Left forelimb (tissue), 1 donor: ENCODE measurements at places on chromosomes 7 and 10.

GRCh38 chr10:128482052-128482451 is 355.8 kb upstream of the MKI67 start:
- DNase-seq = no peak

DNA sequence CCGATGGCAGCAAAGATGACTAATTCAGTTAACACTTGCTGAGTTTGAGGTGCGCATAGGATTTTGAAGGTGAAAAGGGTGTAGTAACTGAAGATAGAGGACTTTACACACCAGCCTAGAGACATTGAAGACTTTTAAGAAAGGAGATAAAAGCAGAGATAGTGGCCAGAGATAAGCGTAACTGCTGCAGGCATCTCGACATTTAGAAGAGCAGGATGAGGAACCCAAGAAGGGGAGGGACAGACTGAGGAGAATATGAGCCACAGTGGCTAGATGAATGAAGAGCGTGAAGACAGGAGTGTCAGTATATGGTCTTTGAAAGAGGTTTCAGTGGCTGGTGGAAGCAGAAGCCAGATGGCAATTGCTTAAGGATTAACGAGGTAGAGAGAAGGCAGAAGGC is 71.6 kb downstream of the CELF2 start:
- DNase-seq = no peak

DNA sequence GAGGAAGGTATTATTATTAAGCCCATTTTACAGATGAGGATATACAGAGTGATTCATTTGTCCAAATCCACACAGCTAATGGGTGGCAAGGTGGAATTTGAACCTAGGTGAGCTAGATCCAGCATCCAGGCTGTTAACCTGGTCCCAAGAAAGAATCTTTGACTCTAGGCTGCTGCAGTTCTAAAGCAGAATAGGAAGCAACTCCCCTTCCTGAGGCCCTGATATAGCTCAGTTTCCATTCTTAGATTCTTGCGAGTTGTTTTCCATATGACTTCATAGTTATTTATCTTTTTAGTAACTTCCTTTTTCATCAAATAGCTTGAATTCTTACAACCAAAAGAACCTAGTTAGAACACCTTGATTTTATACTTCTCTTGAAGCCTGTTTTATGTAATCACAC is 24.1 kb upstream of the ZC3HAV1L start:
- DNase-seq = no peak

GRCh38 chr7:11120068-11120664 is 146.5 kb downstream of the PHF14 start:
- no peak for DNase-seq

DNA sequence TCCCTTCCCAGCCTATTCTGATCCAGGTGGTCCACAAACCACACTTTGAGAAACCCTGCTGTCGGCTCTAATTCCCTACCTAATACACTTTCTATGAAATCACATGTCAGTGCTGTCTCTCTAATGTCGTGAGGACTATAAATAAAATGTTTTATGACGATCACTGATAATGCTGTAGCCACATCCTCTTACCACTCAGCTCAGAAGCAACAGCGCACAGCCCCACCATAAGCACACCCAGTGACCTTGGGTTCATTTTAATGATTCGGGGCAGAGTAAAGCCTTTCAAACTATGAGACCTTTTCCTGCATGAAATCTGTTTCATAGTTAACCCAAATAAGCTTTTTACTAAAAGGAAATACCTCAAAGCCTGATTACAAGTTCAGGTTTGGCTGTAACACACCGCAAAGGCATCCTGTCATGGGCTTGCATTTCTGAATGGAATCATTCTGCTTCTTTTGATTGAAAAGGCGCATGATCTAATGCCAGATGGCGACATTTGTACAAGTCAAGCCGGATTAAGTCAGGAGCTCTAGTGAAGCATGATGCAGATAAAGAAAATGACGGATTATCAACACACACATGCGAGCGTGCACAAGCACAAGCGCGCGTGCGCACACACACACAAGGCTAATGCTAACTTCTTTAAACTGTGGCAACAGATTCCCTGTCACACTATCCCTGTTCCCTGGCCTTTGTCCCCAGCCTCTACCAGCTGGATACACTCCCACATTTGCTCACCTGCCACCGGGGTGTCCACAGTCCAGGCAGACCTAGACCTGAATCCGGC is 180.5 kb upstream of the PDE1C start:
- DNase-seq = no peak

DNA sequence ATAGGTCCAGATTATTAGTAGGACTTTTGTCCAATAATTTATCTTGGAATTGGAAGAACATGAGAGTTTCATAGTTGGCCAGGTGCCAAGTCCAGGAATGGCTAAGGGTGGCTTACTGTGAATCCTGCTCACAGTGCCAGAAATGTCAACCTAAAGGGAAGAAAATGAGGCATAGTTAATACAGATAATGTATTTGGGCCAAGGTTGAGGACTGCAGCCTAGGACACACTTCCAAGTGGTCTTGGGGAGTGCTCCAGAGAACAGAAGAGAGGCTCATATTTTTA is 78.2 kb downstream of the MAPK8 start:
- no peak for DNase-seq

DNA sequence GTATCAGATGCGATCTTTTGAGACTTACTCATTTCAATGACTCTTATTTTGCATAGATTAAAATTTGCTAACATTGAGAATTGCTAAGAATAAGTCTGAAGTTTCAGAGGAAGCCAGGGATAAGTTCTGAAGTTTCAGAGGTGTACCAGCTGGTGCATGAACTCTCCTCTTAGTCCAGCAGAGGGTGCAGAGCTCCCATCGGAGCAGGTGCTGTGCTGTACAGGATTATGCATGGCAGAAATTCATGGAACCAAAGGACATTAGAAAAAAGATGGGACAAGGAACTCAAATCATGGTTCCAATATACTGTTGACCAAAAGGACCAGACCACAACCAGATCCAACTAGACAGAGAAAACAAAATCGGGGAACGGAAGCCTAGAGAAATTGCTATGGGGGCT is 41.9 kb downstream of the MGAM2 start:
- DNase-seq = no peak

DNA sequence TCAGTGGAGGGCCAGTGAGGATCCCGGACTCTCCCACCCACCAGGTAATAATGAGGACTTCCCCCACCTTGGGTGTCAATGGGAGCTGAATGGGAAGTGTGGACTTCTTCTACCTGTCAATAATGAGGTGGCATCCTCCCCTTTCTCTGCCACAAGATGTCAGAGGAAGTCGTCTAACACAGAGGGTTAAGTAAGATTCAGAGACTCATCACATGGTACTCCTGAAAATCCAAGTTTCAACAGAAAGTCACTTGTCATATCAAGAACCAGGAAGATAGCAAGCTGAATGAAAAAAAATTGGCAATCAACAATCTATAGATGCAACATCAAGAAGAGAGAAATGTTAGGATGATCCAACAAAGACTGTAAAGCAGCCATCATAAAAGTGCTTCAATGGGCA is 150.9 kb upstream of the SVIL start:
- no peak for DNase-seq

DNA sequence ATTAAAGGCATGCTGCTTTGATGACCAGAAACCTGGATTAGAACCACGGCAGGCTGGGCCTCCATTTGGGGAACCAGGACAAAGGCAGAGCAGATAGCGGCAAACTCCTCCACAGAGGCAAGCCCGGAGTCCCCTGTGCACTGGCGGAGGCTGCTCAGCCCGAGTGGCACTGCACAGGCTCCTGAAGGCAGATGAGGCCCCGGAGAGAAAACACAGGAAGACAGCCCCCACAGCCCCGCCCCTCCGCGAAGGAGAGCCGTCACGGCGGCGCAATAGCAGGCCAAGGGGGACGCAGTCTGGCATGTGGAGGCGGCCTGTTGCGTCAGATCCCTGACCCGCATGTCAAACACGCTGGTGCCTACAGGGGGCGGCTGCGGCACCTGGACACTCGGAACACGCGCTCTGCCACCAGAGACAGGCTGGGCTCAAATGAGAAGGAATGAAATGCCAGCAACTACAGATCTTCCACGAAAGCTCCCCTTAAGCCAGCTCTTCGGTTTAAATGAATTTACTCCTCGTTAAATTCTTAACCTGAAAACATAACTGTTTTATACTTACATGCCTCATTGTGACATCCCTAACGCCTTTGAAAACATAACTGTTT is 128.5 kb downstream of the MAD1L1 start:
- peak; percentile 83 for DNase-seq

- no peak for DNase-seq
Observed at GRCh38 chr10:97686301-97686961, 610 bp downstream of the AVPI1 start.

DNA sequence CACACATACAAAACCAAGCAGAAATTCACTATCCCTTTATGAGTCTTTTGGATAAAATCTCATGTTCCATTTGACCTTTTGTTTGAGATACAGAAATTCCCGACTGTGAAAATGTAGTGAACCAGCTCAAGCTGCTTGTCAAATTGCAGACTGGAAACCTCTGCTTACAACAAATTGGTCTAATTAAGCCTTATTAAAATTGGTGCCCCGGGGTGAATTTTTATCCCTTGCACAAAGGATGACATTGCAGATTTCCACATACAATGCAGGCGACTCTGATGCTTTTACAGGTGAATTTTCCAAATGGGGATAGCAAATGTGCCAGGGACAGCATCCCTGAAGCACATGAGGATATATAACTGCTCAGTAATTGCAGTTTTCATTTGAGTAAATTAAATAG is 257.3 kb downstream of the BMPER start:
- DNase-seq = no peak

- DNase-seq = no peak
Observed at GRCh38 chr10:1043532-1043995, 5.4 kb downstream of the IDI1 start.

- DNase-seq = no peak
Observed at GRCh38 chr10:14102056-14102455, 228.7 kb downstream of the FRMD4A start.

GRCh38 chr7:98194672-98195457 is 16.4 kb upstream of the BHLHA15 start:
- DNase-seq = no peak

DNA sequence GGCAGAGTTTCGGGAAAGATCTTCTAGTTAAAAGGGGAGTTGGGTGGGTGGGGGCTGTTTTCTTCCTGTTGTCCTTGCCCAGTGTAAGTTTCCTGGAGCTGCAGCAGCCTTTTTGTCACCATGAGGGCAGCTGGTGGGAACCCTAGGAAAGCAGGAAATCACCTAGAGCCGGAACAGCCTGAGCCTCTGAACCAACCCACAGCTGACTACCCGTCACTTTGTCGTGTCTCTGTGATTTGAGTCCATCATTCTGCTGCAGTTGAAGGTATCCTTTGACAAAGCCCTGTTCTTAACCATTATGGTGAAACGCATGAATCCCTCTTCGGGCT is 1.2 kb upstream of the C10orf143 start:
- DNase-seq = no peak

GRCh38 chr7:88429382-88429781 is 122.7 kb upstream of the STEAP4 start:
- DNase-seq = no peak

GRCh38 chr7:147013825-147014224 is 897.2 kb downstream of the CNTNAP2 start:
- no peak for DNase-seq

DNA sequence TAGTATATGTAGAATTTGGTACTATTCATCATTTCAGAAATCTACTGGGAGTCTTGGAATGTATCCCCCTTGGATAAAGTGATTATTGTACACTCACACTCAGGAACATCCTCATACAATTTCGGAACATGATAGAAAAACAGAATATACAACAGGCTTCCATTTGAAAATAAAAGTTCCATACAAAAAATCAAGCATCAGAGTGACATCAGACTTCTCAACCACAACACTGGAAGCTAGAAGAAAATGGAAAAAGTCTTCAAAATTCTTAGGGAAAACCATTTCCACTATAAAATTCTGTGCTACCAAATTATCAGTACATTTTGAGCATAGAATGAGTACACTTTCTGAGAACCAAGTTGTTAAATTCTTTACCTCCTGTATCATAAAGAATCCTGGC is 8.8 kb downstream of the LYZL1 start:
- no peak for DNase-seq

DNA sequence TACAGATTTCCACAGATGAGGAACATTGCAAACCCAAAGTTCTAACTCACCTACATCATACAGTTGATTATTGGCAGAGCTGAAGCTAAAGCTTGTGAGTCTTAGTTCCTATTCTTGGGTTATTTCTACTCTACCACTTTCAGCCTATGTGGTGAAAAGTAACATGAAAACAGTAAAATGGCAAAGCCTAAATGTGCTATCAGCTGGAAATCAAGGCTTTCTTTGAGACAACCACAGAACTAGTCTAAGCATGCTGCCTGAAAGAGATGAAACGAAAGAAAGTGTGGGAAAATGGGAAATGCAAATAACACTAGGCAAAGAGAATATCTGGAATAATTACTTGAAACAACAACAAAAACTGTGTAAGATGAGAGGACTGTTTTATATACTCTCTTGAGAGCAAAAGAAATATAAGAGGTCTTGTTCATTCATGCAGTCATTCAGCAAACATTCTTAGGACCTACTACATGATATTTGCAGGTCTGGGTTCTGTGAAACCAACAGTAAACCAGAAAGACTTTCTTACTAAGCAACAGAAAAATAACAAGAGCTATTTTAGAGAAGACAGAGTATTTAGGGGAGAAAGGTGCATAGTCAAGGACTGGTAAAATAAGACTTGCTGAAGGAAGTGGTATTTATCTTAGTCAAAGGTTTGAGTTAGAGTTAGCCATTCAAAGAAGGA is 437.1 kb downstream of the HTR7 start:
- no peak for DNase-seq

GRCh38 chr7:43612599-43613589 is 30.0 kb downstream of the STK17A start:
- DNase-seq = no peak

- no peak for DNase-seq
Observed at GRCh38 chr7:81604075-81604807, 165.6 kb downstream of the HGF start.

- peak; percentile 52 for DNase-seq
Observed at GRCh38 chr10:130040817-130041330, 69.8 kb downstream of the C10orf143 start.

GRCh38 chr7:40983111-40983510 is 719.8 kb downstream of the INHBA start:
- no peak for DNase-seq

DNA sequence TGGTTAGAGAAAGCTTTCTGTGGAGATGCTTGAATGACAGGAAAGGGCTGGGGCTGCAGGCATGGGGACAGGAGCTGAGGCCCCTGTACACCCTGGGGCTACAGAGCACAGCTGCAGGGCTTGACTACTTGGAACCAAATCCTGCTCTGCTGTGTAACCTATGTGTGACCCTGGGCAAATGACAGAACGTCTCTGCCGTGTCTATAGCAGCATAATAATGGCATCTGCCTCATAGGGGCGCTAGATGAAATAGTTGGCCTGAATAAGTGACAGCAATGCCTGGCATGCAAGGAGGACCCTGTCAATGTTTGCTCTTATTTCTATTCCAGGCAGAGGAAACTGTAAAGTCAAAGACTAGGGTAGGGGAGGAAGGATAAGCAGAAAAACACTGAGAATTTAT is 254.0 kb downstream of the USP6NL start:
- DNase-seq = no peak

DNA sequence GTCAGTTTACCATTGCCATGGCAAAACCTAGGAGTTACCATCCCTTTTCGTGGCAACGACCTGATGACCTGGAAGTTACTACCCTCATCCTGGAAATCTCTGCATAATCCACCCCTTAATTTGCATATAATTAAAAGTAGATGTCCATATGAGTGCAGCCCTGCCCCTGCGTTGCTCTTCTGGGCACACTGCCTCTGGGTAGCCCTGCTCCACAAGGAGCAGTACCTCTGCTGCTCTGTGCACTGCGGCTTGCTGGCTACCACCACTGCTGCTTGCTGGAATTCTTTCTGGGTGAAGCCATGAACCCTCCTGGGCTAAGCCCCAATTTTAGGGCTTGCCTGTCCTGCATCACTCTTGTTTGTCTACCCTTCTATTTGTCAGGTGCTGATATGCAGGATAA is 12.5 kb downstream of the CYP17A1 start:
- no peak for DNase-seq
